HCT116 (cell line): ENCODE measurements at places on chromosomes 16 and 17.

DNA sequence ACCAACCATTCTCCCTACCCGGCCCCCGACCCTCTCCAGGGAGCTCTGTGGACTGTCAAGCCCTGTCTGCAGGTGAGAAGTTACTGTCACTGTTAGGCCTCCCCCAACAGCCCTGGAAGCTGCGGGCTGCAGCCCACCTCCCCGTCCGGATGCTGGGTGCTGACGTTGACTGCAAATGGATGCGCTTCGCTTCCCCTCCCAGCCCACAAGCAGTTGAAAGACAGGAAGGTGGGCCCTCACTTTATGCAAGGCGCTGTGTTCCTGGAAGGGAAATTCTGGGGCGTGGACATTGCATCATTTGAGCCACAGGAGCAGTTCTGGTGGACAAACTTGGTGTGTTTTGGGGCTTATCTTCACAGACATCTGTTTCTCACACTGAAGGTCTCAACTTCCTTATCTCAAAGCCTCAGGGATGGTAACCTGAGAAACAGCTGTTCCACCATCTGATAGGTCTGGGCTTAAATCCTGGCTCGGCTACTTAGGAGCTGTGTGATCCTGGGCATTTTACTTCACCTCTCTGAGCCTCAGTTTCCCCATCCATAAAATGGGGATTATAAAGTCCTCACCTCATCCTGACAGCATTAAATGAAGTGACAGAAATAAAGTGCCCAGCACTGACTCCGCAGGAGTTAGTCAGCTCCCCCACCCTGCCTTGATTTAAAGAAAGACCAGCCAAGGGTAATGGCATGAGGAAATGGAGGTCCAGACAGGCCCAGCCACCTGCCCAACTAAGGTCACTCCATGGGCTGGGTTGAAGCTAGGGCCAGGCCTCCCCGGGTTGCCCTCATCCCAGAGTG, 4.6 kb upstream of the DRC7 start:
- no peak for DNase-seq

GRCh38 chr17:48439875-48440505, 10.0 kb upstream of the SKAP1 start:
- DNase-seq, result no peak

DNA sequence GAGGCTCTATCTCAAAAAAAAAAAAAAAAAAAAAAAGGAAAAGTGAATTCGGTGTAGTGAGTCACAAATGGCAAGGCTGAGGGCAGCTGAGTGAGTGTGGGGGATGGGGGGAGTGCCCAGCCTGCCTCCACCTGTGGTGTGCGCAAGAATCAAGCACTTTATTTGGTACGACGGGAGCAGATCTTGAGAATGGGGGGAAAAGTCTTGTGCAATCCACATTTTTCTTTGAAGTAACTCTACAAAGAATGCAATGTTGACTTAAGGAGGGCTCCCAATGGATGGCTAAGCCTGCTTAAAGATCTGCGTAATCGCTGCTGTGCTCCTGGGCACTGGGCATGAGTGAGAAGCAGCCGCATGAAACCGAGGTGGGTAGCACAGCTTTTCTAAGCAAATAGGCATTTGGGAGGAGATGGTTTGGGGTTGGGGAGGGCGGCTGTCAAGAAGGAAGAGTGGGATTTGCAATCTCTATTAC, 28.2 kb downstream of the ATP2C2 start:
- DNase-seq, result no peak

- DNase-seq, result peak; percentile 50
These were observed 203.4 kb downstream of the CCDC182 start for GRCh38 chr17:57541472-57542394.

GRCh38 chr17:38853292-38854219, at the start of gene RPL23:
Gene RPL23 (minus strand): TSS chr17:38853721. CDS start chr17:38853710, 11 bp downstream.
- peak; percentile 95 for DNase-seq

- no peak for DNase-seq
These were observed 76.8 kb downstream of the CCDC182 start for GRCh38 chr17:57668332-57668731.

DNA sequence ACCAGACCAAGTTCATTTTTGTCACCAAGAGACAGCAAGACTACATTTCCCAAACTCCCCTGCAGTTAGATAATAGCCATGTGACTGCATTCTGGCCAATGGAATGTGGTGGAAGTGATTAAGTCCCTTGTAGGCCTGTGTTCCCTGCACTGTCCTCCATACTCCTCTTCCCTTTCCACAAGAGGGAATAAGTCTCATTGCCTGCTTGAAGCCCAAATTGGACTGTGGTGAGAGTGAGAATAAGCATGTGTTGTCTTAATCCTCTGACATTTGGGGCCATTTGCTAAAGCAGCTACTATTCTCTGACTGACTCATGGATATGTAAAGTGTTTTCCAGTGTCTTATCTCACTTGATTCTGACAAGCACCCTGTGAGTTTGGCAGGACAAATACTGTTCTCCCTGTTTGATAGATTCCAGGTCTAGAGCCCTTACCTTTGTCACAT, 20.7 kb downstream of the PIK3R6 start:
- DNase-seq, result peak; percentile 67

DNA sequence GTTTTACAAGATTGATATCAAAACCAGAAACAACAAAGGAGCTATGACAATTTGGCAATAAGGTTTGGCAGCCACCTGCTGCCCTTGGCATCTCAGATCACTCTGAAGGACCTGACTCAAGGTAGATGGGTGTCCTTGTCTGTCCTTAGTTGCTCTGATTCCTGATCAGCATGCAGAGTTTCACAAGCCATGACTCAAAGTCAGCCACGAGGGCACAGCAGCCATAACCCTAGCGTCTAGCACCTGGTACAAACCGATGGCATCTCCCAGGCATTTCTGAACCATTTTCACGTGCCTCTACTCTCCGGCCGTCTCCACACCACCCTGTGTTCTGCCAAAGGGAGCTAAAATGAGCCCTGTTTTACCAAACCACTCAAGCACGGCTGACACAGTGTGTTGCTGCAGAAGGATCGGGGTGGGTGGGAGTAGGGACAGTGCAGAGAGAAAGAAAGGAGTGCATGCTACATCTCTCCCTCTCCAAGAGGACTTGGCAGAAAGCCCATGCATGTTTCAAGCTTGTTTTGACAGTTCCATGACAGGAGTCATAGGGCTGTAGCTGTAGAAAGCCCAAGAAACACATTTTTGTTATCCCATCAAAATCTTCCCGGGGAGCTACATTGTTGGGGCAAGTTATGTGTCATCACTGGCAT, 297.3 kb downstream of the ABCC12 start:
- no peak for DNase-seq

DNA sequence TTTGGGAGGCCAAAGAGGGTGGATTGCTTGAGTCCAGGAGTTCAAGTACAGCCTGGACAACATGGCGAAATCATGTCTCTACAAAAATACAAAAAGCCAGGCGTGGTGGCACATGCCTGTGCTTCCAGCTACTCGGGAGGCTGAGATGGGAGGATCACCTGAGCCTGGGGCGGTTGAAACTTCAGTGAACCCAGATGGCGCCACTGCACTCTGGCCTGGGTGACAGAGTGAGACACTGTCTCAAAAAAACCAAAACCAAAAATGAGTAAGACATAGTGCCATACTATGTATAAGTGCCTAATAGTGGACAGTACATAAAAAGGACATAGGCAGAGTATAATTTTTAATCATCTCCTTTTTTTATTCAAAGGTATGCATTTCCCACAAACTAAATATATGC, 4.0 kb downstream of the CTC1 start:
- no peak for DNase-seq

GRCh38 chr17:44308865-44309264, 464 bp downstream of the RUNDC3A start:
- DNase-seq, result no peak

DNA sequence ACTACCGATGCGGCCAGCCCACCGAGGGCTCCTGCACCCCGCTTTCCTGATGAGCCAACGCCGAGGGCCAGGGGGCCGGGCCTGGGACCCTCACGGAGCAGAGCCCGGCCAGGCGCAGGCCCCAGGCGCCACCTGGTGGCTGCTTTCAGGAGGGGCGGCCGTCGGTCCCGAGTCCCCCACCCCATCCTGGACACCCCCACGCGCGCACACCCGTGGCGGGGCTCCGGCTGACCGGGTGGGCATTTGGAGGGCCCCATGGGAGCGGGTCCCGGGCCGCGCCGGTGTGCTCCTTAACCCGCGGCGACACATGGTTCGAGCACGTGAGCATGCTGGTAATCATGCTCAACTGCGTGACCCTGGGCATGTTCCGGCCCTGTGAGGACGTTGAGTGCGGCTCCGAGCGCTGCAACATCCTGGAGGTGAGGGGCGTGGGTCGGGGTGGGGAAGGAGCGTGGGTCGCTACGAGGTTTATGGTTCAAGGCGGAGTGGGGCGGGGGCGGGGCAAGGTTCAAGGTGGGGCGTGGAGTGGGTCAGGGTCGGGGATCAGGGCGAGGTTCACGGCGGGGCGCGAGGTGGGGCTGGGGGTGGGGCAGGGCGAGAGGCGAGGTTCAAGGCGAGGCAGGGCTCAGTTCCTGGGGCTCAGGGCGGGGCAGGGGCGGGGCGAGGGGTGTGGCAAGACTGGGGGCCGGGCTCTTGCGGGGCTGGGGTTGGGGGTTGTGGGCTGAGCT, 30.2 kb downstream of the TPSG1 start:
- DNase-seq, result no peak

GRCh38 chr16:7992616-7993015, 597.7 kb downstream of the TMEM114 start:
- DNase-seq, result no peak

- DNase-seq, result no peak
These were observed 413.4 kb downstream of the CDH13 start for GRCh38 chr16:83040174-83040573.

- DNase-seq, result no peak
These were observed 9.6 kb upstream of the CPD start for GRCh38 chr17:30368912-30369720.

DNA sequence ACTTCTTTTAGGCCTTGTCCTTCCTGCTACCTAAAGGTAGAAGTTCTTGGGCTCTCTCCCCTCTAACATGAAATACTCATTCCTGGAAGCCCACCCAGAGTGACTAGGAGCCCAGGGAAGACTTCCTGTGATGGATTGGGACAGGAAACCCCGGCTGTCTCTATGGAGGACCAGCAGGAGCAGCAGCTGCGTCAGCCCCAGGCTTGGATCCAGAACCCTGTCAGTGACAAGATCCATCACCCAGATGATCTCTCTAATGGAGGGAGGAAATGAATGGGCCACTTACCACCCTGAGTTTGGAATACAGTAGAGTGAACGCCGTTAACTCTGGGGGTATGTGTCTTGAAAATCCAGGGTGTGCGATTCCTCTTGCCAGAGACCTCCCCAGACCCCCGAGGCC, 195.7 kb upstream of the WSCD1 start:
- DNase-seq, result no peak

DNA sequence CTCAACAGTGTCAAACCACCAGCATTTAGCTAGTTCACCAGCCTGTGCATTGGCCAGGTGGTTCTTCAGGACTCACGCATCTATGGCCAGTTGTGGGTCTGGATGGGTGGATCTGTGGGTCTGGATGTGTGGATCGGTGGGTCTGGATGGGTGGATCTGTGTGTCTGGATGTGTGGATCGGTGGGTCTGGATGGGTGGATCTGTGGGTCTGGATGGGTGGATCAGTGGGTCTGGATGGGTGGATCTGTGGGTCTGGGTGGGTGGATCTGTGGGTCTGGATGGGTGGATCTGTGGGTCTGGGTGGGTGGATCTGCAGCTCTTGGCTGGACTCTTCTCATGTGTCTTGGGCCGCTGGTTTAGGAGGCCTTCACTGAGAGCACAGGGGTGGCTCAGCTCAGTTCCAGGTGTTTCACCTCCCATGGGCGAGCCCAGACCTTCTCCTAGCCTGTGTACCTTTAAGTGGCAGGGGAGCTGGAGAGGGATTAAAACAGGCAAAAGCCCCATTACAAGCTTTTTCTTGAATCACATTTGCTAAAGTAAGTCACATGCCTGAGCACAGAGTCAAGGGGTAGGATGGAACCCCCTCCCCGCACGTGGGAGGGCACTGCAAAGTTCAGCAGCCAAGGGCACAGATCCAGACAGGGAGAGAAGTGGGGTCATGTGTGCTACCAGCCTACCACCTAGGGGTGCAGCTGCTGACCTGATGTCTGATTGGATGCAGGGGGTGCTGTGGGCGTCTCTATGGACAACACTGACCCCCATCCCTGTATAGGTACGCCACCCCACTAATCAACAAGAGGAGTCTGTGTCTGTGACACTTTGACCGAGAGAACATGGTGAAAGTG, 3.4 kb upstream of the NUBP1 start:
- DNase-seq, result no peak

- DNase-seq, result no peak
These were observed 67.6 kb downstream of the USP31 start for GRCh38 chr16:23081675-23082119.

DNA sequence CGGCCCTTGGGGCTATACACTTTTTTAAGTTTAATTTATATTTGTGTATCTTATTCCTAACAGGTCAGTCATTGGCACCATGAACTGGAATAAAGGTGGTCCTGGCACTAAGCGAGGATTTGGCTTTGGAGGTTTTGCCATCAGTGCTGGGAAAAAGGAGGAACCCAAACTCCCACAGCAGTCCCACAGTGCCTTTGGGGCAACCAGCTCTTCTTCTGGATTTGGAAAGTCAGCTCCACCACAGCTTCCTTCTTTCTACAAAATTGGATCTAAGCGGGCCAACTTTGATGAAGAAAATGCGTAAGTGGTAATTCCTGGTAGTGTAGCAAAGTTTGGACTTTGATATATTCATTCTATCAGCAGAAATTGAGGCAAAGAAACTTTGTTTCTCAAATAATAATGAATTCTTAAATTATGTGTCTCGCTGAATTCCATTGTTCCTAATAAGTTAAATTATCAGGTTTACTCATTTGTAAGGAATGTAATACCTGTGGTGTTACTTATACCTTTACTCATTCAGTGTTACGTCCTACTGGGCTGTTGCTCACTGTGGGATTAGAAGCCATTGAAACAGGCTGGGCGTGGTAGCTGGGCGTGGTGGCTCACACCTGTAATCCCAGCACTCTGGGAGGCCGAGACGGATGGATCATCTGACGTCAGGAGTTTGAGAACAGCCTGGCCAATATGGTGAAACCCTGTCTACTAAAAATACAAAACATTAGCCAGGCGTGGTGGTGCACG, 13.2 kb downstream of the DDX42 start:
- DNase-seq, result peak; percentile 62

DNA sequence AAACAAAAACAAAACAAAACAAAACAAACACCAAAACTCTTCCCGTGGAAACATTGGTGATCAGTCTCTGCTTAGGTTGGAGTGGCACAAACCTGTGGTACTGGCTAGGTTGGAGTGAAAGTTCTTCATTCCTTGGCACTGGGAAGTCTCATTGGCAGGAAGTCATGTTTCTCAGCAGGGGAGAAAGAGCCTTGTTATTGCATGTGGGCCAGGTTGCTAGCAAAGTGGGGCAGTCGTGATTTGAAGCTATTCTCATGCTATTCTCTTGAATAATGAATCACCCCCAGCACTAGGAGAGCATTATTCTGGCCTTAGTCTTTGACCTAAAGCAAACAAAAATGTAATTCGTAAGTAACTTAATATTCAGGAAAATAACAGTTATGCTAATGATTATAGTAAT, 24.3 kb upstream of the B4GALNT2 start:
- DNase-seq, result no peak
